Hematopoietic multipotent progenitor cell treated with erythropoietin and hydrocortisone succinate and interleukin-3 and kit ligand, for 17 days (in vitro differentiated cells): ENCODE measurements at places on chromosomes 1 and 21.
A peak's percentile ranks its signal among the peaks of the same experiment; 100 is the strongest.

- no peak for DNase-seq
These were observed 485.7 kb upstream of the BRINP3 start for GRCh38 chr1:190963321-190963720.

- DNase-seq, result peak; percentile 27
These were observed 2.9 kb downstream of the ZBTB40 start for GRCh38 chr1:22454476-22455056.

DNA sequence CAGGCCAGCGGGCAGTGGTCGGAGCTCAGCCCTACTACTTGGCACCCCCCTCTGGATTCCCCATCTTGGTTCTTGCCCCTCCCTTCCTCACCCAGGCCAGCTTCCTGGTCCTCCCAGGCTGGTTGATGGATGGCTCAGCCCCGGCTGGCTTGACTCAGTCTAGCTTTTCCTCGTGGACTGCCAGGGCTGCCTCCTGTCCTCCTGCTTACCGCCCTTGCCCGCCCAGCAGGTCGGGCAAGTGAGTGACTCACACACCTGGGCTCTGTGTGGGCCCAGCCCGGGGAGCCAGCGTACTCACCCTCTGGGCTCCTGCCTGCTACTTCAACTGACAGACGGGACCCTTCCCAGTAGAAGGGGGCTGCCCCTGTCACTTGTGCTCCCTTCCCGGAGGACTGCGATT lies 19.5 kb upstream of the ARHGEF10L start:
- no peak for DNase-seq

- DNase-seq, result no peak
These were observed 40.9 kb upstream of the EPS8L3 start for GRCh38 chr1:109804660-109805059.

DNA sequence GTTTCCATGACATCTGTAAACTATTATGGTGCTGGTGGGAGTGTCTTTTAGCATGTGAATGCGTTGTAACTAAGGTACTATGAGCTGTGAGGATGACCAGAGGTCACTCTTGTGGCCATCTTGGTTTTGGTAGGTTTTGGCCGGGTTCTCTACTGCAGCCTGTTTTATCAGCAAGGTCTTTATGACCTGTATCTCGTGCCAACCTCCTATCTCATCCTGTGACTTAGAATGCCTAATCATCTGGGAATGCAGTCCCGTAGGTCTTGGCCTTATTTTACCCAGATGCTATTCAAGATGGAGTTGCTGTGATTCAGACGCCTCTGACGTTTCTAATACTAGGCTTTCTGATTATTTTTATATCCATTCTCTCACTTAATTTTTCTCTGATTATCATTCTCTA lies 9.4 kb downstream of the NCAM2 start:
- no peak for DNase-seq

GRCh38 chr1:114117654-114118053 lies 36.0 kb downstream of the SYT6 start:
- DNase-seq, result no peak

GRCh38 chr1:243902100-243902499 lies 52.1 kb upstream of the AKT3 start:
- DNase-seq, result no peak

DNA sequence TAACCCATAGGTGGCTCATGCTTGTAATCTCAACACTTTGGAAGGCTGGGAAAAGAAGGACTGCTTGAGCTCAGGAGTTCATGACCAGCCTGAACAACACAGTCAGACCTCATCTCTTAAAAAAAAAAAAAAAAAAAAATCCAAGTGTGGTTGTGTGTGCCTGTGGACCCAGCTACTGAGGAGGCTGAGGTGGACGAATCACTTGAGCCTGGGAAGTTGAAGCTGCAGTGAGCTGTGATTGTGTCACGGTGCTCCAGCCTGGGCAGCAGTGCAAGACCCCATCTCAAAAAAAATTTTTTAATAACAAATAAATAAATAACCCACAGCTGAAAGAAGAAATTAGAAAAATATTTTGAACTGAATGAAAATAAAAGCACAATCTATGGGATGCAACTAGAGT lies 13.8 kb downstream of the INTS7 start:
- DNase-seq, result no peak

DNA sequence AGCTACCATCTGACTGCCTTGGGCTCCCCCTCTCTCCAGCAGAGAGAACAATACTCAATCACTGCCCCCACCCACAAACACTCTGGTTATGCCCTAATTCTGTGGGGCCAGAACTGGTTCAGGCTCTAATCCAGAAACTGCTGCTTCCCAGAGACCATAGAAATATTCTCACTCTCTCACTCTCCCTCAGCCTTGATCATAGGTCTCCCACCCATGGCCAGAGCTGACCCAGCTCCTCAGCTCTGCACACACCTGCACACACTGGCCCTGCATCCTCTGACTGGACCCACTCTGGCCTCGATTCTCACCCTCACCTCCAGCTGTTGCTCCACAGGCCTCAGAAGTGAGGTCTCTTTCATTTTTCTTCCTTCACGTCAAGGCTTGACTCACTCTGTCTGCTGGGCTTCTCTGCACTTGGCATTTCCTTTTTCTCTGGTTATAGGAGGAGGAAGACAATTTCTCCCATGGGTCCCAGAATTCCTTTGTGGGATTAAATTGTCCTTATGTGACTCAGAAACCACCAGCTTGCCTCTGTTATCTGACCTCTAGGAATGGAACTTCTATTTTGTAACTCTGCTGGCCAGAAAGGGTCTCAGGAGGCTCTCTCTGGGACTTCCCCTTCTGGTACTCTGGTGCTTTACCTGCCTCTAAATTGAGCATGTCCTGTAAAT lies 15.6 kb upstream of the ZMYM6 start:
- DNase-seq, result no peak

- DNase-seq, result no peak
These were observed 195.4 kb downstream of the LMX1A start for GRCh38 chr1:165161130-165161529.

DNA sequence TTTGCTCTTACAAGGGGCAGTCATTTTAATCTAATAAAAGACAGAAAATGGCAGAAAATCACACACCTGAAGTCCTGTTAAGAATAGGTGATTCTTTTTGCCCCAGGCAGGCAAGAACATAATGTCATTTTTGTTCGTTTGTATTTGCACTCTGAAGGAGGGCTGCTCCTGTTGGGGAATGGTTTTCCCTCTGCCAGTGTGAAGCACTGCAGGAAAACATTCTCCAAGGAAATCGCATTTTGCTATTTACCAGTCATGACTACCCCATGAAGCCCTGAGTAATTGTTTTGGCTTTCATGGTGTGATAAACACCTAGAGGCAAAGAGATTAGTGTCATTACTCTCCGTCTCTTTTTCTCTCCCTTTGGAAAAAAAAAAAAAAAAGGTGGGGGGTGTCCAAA lies 345.5 kb downstream of the NTNG1 start:
- DNase-seq, result no peak

GRCh38 chr1:180672505-180672904 lies 40.7 kb downstream of the XPR1 start:
- no peak for DNase-seq

DNA sequence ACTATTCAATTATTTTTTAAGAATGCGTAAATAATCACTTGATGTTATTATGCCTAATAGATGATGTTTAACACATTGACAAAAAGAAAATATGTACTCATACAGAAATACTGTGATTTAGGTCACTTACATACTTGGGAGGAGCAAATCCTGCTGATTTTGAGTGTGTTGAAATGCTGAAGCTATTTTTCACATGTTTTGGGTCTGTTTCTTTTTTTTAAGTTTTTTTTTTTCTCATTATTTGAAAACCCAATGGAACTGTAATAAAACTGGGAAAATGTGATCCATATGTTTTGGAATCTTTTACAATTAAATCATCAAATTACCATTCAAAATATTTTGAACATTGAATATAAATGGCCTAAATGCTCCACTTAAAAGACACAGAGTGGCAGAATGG lies 366.2 kb upstream of the ADAMTS5 start:
- no peak for DNase-seq

GRCh38 chr1:218642033-218642948 lies 297.2 kb downstream of the TGFB2 start:
- no peak for DNase-seq
